ENCODE measurements at places on chromosomes 3 and 15.
A peak's percentile ranks its signal among the peaks of the same experiment; 100 is the strongest.

- peaks cover 4% of the 10 kb centered on the region for H3K4me1 ChIP-seq
- H3K27me3 ChIP-seq = no peaks in the 10 kb centered on the region
- peaks cover 8% of the 10 kb centered on the region for H3K36me3 ChIP-seq
- H3K4me3 ChIP-seq = peak overlapping the region; percentile 81
- peak overlapping the region; percentile 84 for H3K27ac ChIP-seq
These were observed 347 bp downstream of the HACL1 start for GRCh38 chr3:15601046-15601398.

DNA sequence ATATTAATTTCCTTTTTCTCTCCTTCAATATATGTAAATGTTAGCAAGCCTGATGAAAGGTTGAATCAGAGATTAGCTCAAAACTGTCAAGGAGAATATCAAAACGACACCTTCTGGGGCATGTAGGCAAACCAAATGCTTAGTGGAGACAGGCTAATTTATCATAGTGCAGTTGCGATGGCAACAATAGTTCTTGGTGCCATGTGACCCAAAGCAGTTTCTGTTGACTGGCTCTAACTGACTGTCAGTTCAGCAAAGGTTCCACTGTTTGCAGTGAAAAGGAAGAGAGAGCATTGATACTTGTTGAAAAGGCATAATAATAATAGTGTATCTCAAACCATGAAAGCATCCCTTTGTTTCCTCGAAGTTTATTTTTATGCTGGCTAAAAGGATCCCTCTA is 513.9 kb downstream of the NLGN1 start:
- H3K27me3 ChIP-seq = no peaks in the 10 kb centered on the region
- H3K36me3 ChIP-seq = no peaks in the 10 kb centered on the region
- no peak for DNase-seq
- no peaks in the 10 kb centered on the region for H3K4me1 ChIP-seq

- H3K4me1 ChIP-seq = no peaks in the 10 kb centered on the region
- no peaks in the 10 kb centered on the region for H3K27me3 ChIP-seq
- no peak overlapping the region for H3K27ac ChIP-seq
- DNase-seq = no peak
- H3K4me3 ChIP-seq = no peak overlapping the region
These were observed 214.9 kb upstream of the NR2F2 start for GRCh38 chr15:96115642-96116041.

DNA sequence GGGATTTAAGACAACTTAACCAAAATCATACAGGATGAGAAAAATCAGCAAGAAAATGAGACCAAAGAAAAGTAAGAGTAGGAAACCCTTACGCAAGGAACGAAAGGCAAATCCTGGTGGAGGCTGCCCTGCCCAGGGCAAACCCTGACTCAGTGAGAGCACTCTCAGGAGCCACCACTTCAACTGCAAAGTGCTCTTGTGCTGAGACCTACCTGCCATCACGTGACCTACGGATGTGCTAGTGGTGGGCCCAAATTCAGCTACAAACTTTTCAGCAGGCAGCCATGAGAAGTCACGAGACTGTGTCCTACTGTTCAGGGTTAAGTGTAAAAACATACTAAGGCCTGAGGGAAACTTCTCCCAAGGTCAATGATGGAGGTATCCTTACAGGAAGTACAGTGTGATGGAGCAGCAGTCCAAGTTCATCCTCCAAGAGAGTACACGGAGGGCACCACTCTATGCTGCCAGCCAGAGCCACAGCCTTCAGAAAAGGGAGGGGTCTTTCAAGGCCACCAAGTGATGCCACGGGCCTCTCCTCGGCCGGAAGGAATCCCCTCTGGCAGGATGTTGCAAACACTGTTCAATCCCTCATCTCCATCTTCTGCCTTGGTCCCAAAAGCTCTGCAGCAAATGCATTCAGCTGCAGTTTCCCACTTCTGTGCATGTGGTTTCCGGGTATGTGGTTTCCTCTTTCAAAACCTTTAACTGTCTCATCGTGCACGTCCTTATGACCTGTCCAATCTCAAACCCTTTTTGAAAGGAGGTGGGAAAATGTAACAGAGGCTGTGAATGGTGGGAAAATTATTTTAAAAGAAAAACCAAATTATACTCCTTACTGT is 9.5 kb downstream of the CHSY1 start:
- H3K27me3 ChIP-seq = no peaks in the 10 kb centered on the region
- peak; percentile 64 for DNase-seq
- peak overlapping the region; percentile 19 for H3K27ac ChIP-seq
- H3K4me1 ChIP-seq = peaks cover 19% of the 10 kb centered on the region

DNA sequence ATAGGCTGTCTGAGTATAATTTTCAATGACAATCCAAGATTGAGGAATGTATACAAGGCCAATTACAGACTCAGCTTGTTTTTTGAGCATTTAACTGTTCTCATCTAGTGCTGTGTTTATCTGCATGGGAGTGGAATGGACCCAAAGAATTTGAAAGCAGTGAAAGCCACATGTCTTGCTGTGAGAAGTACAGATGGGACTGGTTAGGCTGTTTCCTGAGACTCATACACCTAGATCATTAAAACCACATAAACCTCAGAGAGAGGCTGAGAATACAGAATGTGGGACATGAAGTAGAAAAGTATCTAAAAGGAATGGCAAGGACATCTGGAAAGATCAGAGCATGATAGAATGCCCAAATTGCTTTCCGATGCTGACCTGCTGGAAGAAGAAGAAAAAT is 224.6 kb downstream of the NLGN1 start:
- no peaks in the 10 kb centered on the region for H3K36me3 ChIP-seq
- no peak overlapping the region for H3K27ac ChIP-seq
- no peak for DNase-seq
- H3K4me1 ChIP-seq = no peaks in the 10 kb centered on the region
- H3K4me3 ChIP-seq = no peak overlapping the region

DNA sequence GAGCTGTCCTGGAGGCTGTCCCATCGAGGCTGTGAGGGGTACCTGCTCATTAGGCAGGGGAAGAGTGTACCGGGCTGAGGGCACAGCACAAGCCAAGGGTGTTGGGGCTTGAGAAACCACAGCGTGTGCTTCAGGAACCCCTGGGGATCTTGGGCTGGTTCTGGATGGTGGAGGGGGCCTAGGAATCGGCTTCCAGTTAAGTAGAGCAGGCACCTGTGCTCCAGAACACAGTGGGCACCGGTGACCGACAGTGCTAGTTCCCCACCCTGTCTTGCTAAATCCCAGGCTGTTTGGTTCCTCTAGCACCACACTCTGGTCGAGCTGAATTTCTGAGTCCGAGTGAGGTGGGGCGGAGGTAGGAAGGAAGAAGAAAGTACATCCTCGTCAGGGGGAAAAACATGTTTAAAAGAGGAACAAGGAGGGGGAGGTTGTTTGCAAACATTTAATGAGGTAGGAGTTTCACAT is 29.1 kb downstream of the SLC6A6 start:
- H3K27ac ChIP-seq = peak overlapping the region; percentile 77
- no peak overlapping the region for H3K4me3 ChIP-seq
- H3K4me1 ChIP-seq = peaks cover 25% of the 10 kb centered on the region
- no peak for DNase-seq

DNA sequence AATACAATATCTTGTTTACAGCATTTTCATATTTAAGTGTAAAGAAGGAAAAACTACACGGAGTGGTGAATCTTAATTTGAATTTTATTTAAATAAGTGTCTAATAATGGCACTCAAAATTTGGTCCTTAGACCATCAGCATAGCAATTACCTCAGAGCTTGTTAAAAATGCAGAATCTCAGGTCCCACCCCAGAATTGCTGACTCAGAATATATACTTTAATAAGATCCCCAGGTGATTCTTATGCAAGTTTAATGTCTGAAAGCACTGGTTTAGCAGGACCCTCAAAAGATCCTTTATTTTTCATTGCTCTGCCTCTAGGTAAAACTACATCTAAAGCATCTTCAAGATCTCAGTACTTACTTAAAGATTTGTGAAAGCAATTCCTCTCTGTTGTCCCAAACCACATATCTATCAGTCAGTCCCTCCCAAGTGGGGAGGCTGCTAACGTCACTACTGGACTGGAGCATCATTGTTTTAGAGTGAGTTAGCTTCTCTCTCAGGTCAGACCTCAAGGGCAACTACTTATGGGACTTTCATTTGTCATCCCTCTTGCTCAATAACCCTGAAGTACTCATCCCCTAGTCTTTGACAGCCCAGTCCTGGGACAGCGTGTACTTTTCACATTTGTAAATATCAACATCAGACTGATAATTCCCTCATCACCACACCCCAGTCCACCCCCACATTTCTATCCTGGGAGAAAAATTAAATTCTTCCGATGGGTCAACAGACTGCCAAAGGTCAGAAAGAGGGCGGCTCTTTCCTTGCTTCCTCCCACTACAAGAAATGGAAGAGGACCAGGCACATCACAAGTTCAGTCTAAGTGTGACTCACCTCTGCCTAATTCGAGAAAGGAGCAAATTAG is 76.7 kb downstream of the CBLB start:
- H3K36me3 ChIP-seq = no peaks in the 10 kb centered on the region
- peak; percentile 87 for DNase-seq
- H3K27ac ChIP-seq = peak overlapping the region; percentile 41

DNA sequence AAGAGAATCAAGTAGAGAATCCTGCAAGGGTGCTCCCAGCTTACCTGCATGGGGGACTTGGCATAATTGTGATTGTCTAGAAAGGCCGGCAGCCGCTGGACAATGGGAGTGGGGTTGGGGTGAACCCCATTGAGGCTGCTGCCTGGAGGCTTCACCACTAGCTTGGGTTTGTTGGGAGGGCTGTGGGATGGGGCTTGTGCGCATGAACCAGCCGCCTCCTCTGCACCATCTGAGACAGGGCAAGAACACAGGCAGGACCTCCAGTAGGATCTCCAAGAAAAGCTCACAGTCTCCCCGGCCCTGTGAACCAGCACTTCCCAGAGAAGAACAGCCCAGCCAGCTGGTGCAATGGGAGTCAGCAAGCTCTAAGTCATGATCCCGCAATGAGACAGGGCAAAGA is 39.8 kb downstream of the SEMA3G start:
- H3K27me3 ChIP-seq = no peaks in the 10 kb centered on the region
- no peak overlapping the region for H3K4me3 ChIP-seq
- peaks cover 10% of the 10 kb centered on the region for H3K4me1 ChIP-seq
- no peak overlapping the region for H3K27ac ChIP-seq
- no peak for DNase-seq
- peaks cover 75% of the 10 kb centered on the region for H3K36me3 ChIP-seq

DNA sequence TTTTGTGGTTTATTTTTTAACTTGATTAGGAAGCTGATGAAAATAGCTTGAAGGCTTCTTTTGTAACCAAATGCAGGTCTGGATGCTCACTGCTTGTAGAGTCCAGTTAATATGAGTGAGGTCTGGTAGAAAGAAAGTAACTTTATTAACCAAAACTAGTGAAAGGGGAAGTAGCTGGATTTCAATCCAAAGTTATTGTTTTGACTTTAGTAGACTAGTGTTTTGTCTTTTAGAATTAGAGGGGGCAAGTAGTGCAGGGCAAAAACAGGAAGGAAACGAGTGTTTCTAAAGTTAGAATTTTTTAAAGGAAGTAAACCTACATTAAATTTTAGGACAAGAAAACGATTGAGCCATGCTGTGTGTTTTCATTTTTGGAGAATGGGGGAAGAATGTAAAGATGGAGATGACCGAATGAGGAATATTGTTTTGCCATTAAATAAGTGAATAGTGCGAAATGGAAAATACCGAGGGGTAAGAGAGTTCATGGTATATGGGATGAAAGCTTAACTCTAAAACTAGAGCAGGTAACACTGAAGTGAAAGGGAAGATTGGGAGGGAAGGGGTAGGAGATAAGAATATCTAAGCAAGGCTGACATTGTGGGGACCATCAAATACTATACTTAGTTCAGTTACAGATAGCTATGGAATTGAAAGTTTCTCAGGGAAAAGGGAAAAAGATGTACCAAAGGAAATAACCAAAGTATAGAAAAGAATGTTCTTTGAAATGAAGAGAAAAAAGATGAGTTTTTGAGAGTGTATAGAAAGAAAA is 40.0 kb downstream of the USP3 start:
- no peak for DNase-seq
- no peaks in the 10 kb centered on the region for H3K27me3 ChIP-seq
- peaks cover 5% of the 10 kb centered on the region for H3K36me3 ChIP-seq
- H3K4me1 ChIP-seq = no peaks in the 10 kb centered on the region

DNA sequence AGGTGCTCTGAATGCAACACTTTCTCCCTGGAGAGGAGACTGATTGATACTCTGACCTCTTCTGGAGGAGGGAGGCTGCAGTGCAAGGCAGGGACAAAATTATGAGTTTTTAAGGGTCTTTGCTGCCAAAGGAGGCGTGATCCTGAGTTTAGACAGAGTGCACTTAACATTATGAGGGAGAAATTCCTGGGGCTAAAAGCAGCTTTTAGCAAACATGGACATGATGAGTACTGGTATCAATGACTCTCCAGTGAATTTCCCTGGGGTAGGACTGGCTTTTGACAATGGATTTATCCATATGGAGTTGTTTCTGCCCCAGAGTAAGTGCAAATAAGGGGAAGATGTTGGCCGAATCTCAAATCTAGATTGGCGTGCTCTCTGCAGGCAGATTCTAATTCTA is 133.1 kb downstream of the THSD4 start:
- H3K4me1 ChIP-seq = no peaks in the 10 kb centered on the region
- no peak overlapping the region for H3K4me3 ChIP-seq
- no peaks in the 10 kb centered on the region for H3K27me3 ChIP-seq

DNA sequence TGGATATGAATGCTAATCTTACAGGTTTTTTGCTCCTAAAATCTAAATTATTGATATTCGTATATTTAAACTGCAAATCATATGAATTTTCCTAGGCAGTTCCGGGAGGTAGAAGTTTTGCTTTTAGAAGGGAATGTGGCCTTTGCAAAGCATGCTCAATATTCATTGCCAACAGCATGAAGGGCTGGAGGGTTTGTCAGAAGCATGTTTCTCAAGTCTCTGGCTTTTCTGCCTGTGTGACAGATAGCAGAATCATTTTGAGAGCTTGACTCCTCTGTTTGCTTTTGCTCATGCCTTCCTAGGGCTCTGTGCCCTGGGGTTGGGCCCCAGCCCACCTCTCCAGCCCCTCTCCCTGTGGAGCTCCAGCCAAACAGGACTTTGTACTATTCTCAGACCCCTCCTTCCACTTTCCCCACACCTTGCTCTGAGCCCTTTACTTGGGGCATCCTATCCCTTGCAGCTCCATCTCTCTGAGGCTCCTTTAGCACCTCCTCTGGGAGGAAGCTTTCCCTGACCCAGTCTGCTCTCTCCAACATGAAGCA is 91.3 kb downstream of the ARNT2 start:
- DNase-seq = no peak
- H3K4me1 ChIP-seq = no peaks in the 10 kb centered on the region
- H3K27me3 ChIP-seq = no peaks in the 10 kb centered on the region
- H3K4me3 ChIP-seq = no peak overlapping the region
- H3K36me3 ChIP-seq = no peaks in the 10 kb centered on the region
